ENCODE measurements at places on chromosomes 2 and 18.

DNA sequence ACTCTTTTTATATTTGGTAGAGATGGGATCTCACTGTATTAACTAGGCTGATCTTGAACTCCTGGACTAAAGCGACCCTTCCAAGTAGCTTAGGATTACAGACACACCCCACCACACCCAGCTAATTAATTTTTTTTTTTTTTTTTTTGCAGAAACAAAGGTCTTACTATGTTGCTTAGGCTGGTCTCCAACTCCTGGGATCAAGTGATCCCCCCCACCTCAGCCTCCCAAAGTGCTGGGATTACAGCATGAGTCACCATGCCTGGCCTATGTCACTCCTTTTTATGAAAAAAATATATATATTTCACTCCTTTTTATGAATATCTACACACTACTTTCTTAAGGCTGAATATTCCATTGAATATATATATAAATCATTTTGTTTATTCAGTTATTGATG lies 162.8 kb downstream of the MGAT5 start:
- DNase-seq, result no peak

DNA sequence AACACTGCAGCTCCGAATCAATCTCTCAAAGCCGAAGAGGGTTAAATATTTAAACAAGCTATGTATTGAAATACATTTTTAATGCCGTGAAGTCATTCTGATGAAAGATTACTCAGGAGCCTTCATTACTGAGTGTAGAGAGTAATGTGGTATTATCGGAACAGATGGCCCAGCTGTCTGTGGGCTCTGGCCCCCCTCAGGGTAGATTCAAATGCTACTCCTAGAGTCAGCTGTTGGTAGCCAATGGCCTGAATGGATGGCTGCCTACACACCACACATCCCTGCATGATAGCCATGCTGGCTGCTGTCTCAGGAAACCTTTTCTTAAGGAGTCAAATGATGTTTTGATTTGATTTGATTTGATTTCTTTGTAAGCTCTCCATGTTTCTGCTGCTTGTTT lies 732.3 kb upstream of the CELF4 start:
- DNase-seq, result no peak

DNA sequence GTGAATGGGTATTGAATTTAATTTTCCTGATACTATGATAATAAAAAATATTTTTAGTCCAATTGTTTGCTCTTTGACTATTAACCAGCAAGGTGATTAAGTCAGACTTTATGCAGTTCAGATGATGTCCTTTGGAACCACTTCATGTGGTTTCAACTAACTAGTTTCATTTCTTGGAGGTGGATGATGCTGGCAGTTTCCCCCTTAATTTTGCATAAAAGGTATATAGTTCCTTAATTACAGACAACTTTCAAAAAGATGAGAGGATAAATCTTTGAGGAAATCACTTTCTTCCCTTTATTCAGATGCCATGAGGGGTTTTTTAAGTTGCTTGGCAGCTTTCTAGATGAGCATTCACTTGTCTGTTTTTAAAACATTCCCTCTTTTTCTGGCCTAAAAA lies 223.1 kb downstream of the PHLPP1 start:
- DNase-seq, result no peak

GRCh38 chr2:98556344-98557033 lies 51.8 kb downstream of the COA5 start:
- no peak for DNase-seq

DNA sequence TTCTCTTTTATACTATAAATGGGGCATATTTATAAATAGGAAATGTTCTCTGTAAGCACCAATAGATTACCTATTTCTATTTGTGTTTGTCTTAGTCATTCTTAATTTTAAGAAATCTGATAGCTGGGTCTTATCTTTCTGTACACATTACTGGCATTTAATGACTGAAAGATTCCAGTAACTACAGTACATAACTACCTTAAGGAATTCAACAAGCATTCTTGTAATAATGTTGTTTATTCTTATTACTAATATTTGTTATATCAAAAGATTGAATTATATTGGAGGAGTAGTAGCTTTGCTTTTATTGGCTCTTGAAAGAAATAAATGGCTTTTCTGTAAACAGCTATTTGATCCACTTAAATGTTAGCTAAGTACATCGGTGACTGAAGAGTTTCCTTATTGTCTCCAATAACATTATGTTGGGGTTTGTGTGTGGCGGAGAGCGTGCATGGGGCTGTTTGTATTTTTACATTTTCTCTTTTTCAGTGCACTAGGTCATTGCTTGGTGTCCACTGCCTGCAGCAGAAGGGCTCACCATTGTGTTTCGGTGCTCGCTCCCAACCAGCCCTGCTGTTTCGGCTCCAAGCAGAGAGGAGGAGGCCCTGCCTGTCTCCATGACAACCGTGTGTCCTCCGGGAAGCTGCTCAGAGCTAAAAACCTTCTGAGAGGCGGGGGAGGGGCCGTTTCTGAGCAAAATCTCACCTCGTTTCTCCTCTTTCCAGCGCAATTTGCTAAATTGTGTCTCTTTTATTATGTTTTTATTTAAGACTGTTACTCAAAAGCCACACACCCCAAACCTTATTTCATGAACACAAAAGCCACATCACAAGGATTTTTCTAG lies 112.5 kb upstream of the SLC38A11 start:
- peak; percentile 82 for DNase-seq

Data from DMS79 (cell line).